Endothelial cell of umbilical vein (primary cell): ENCODE measurements at places on chromosomes 7 and 10. TPM values are rescaled to one million over a fixed set of nuclear protein-coding genes. Genes with fewer than 3 reads are reported as not detected.
A peak's percentile ranks its signal among the peaks of the same experiment; 100 is the strongest.

- H3K27ac ChIP-seq: no peak overlapping the region
- no peak for DNase-seq
- no peaks in the 10 kb centered on the region for H3K36me3 ChIP-seq
- H3K27me3 ChIP-seq: no peaks in the 10 kb centered on the region
- no peak overlapping the region for H3K4me3 ChIP-seq
Observed at GRCh38 chr7:1050956-1051690, 6.8 kb downstream of the GPR146 start.

GRCh38 chr10:79164075-79164474 is 95.3 kb downstream of the ZMIZ1 start:
- H3K4me1 ChIP-seq: peaks cover 17% of the 10 kb centered on the region
- DNase-seq: no peak
- H3K36me3 ChIP-seq: no peaks in the 10 kb centered on the region
- no peak overlapping the region for H3K27ac ChIP-seq
- H3K4me3 ChIP-seq: no peak overlapping the region

DNA sequence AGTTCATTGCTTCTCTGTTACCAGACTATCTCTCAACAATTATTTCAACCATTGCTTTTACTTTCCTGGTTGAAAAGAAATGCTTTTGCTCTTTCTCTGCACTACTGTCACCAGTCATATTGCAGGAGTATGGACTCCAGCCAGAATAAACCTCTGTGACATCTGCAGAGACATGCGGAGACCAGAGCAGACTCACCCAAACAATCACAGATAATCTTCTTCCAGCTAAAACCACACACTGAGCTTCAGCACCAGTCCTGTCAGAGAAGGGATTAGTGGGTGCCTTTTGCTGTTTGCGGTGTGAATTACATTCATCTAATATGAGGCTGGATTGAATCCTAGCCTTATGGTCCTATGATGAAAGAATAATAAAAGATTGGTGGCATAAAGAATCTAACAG is 258.6 kb downstream of the CNTNAP2 start:
- H3K27ac ChIP-seq: no peak overlapping the region
- no peaks in the 10 kb centered on the region for H3K27me3 ChIP-seq

DNA sequence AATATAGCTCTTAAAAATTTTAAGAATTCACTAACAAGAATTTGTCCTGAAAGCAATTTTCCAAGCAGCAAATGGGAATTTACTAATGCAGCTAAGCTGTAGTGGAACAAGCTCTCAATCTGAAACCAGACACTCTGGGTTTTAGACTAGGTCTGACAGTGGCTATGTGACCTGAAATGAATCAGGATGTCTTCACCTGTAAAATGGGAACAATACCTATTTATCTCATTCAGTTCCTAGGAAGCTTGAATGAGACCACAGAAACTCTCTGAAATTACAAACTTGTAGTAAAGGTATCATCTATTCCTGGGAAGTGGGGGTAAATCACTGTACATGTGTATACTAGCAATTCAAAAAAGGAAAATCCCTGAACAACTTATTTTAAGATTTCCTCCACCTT is 1.2 kb downstream of the DNAJC2 start:
- peak overlapping the region; percentile 99 for H3K4me3 ChIP-seq
- H3K4me1 ChIP-seq: peaks cover 18% of the 10 kb centered on the region
- H3K36me3 ChIP-seq: peaks cover 5% of the 10 kb centered on the region
- H3K27ac ChIP-seq: peak overlapping the region; percentile 85
- H3K27me3 ChIP-seq: no peaks in the 10 kb centered on the region

DNA sequence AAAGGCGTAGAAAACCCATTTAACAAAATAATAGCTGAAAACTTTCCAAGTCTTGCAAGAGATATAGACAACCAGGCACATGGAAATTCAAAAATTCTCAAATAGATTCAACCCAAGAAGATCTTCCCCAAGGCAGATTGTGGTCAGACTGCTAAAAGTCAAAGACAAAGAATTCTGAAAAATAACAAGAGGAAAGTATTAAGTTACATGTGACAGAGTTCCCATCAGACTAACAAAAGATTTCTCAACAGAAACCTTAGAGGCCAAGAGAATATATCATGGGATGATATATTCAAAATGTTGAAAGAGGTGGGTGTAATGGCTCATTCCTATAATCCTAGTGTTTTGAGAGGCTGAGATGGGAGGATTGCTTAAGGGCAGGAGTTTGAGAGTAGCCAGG is 59.8 kb downstream of the TMEM178B start:
- no peaks in the 10 kb centered on the region for H3K27me3 ChIP-seq
- no peak for DNase-seq
- H3K4me3 ChIP-seq: no peak overlapping the region
- no peaks in the 10 kb centered on the region for H3K4me1 ChIP-seq

GRCh38 chr10:23951841-23952240 is 257.1 kb upstream of the KIAA1217 start:
- no peak overlapping the region for H3K4me3 ChIP-seq
- no peaks in the 10 kb centered on the region for H3K36me3 ChIP-seq
- no peak for DNase-seq
- H3K27ac ChIP-seq: no peak overlapping the region

DNA sequence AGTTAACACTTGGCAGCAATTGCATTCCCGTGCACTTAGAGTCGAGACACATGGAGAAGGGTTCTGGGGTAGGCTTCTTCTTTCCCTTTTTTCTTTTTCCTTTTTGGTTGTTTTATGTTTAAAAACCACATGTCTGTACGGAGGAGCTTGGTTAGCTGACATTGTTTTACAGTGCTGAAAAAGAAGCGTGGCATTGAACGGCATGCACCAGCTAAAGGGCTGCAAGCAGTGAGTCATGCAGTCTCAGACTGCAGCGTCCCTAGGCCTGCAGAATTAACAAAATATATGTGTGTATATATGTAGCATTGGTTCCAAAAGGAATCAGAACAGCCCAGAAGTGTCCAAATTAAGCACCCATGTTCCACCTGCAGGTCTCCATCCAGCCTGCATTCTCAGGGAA is 211.0 kb downstream of the TCF7L2 start:
- H3K4me1 ChIP-seq: peaks cover 11% of the 10 kb centered on the region
- no peak overlapping the region for H3K4me3 ChIP-seq
- no peak overlapping the region for H3K27ac ChIP-seq
- no peaks in the 10 kb centered on the region for H3K27me3 ChIP-seq
- H3K36me3 ChIP-seq: peaks cover 21% of the 10 kb centered on the region

GRCh38 chr10:102227050-102227449 is 951 bp downstream of the ELOVL3 start:
- peaks cover 12% of the 10 kb centered on the region for H3K4me1 ChIP-seq
- H3K27ac ChIP-seq: no peak overlapping the region
- H3K27me3 ChIP-seq: peaks cover 46% of the 10 kb centered on the region
- H3K4me3 ChIP-seq: no peak overlapping the region
- no peak for DNase-seq

GRCh38 chr7:111174510-111174909 is 83.6 kb downstream of the LRRN3 start:
- H3K27me3 ChIP-seq: no peaks in the 10 kb centered on the region
- no peaks in the 10 kb centered on the region for H3K4me1 ChIP-seq
- no peaks in the 10 kb centered on the region for H3K36me3 ChIP-seq
- DNase-seq: no peak
- no peak overlapping the region for H3K4me3 ChIP-seq
- H3K27ac ChIP-seq: no peak overlapping the region

GRCh38 chr7:132678656-132679055 is 102.4 kb upstream of the PLXNA4 start:
- H3K27me3 ChIP-seq: peaks cover 2% of the 10 kb centered on the region
- H3K36me3 ChIP-seq: no peaks in the 10 kb centered on the region
- no peaks in the 10 kb centered on the region for H3K4me1 ChIP-seq
- H3K4me3 ChIP-seq: no peak overlapping the region
- DNase-seq: no peak

- no peaks in the 10 kb centered on the region for H3K27me3 ChIP-seq
- no peak overlapping the region for H3K27ac ChIP-seq
- no peaks in the 10 kb centered on the region for H3K4me1 ChIP-seq
- no peak overlapping the region for H3K4me3 ChIP-seq
Observed at GRCh38 chr10:82256275-82256674, 381.3 kb downstream of the NRG3 start.

- H3K27me3 ChIP-seq: no peaks in the 10 kb centered on the region
- no peaks in the 10 kb centered on the region for H3K4me1 ChIP-seq
- H3K36me3 ChIP-seq: no peaks in the 10 kb centered on the region
- H3K27ac ChIP-seq: no peak overlapping the region
- DNase-seq: no peak
Observed at GRCh38 chr7:47277321-47277781, 304.6 kb downstream of the TNS3 start.

DNA sequence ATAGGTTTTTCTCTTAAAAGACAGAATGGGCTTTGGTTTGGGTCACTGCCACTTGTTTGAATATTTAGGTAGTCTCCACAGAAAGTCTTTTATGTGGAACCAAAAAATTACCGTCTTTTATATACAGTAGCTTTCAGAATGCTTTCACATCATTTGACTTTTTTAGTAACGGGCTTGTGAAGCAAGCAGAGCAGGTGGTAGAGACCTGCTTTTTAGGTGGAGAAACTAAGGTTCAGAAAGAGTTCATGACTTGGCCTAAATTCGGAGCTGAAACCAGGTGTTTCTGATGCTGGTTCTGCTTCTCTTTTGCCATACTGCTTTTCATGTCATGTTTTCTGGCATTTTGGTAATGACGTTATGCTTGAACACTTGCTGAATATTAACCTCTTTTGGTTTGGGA is 36.3 kb downstream of the GARS1 start:
- H3K27ac ChIP-seq: no peak overlapping the region
- no peak for DNase-seq
- H3K4me1 ChIP-seq: no peaks in the 10 kb centered on the region
- H3K36me3 ChIP-seq: peaks cover 36% of the 10 kb centered on the region
- H3K4me3 ChIP-seq: no peak overlapping the region

DNA sequence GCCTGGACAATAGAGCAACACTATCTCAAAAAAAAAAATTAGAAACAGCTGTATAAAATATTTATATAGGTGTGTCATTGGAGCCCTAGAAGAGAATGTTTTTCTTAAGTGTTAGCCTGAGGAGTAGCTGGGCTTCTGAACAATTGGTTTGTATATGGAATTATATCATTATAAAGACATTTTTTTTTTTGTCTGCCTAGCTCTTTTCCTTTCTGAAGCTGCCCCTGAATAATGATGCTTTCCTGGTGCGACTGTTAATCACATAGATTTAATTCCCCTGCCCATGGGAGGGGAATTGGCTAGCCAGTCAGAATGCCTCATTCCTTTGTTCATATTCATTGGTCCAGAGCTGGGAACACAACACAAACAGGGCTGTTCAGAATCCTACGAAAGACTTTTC is 13.9 kb upstream of the ABCC2 start:
- H3K27me3 ChIP-seq: no peaks in the 10 kb centered on the region
- no peaks in the 10 kb centered on the region for H3K36me3 ChIP-seq
- no peak overlapping the region for H3K4me3 ChIP-seq
- no peak overlapping the region for H3K27ac ChIP-seq

- DNase-seq: no peak
- no peak overlapping the region for H3K4me3 ChIP-seq
- no peaks in the 10 kb centered on the region for H3K4me1 ChIP-seq
- no peaks in the 10 kb centered on the region for H3K27me3 ChIP-seq
Observed at GRCh38 chr7:112799448-112800120, 9.4 kb upstream of the TMEM168 start.

The KEL gene
- polyA plus RNA-seq: 0.13 and 0.30 TPM in 2 replicates

The GPR26 gene
- polyA plus RNA-seq: not detected in 2 replicates

The WDR91 gene
- polyA plus RNA-seq: 6.7 and 9.5 TPM in 2 replicates

The ASB13 gene
- 5.5 and 6.3 TPM in 2 replicates for polyA plus RNA-seq

The LRMDA gene
- 7.0 and 18.0 TPM in 2 replicates for polyA plus RNA-seq
